ENCODE measurements at places on chromosomes 7 and 10. TPM values are rescaled to one million over a fixed set of nuclear protein-coding genes. Genes with fewer than 3 reads are reported as not detected.
A peak's percentile ranks its signal among the peaks of the same experiment; 100 is the strongest.

Gene GIMAP1
- 97.6 TPM for total RNA-seq

GRCh38 chr7:3206771-3207191 is 94.3 kb upstream of the SDK1 start:
- no peak for DNase-seq

GRCh38 chr10:50595785-50596184 is 28.0 kb downstream of the SGMS1 start:
- no peak for DNase-seq

DNA sequence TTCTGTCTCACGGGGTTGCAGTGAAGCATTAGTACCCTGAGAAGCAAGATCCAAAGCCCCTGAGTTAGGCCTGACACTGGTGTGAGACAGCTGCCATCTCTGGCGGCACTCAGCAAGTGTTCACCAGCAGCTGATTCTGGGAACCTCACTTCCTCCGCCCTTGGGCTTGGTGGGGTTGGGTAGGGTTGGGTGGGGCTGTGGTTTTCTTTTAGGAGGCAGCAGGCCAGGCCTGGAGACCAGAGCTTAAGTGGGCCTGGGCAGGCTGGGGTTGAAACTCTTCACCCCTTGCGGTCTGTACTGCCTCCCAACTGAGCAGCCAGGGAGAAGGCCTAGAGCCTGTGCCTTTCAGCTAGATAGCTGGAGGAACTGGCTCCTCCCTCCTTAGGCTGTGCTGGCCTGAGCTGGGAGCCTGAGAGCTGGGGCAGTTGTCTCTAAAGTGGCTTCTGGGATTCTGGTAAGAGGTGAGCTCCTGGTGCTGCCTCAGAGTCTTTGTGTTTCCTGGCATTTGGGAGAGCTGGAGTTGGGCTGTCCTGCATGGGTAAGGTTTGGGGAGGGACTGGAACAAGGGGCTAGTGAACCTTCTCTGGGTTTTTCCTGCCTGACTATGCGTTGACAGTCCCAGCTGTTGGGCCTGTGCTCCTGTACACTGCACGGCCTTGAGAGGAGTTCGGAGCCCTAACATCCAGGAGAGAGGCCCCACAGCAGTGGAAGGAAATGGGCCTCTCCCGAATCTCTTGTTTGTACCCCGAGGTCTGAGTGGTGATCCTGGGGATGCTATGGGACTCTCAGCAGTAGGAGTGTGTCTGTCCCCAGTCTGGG is 5.1 kb downstream of the TSPAN14 start:
- DNase-seq = peak; percentile 83

DNA sequence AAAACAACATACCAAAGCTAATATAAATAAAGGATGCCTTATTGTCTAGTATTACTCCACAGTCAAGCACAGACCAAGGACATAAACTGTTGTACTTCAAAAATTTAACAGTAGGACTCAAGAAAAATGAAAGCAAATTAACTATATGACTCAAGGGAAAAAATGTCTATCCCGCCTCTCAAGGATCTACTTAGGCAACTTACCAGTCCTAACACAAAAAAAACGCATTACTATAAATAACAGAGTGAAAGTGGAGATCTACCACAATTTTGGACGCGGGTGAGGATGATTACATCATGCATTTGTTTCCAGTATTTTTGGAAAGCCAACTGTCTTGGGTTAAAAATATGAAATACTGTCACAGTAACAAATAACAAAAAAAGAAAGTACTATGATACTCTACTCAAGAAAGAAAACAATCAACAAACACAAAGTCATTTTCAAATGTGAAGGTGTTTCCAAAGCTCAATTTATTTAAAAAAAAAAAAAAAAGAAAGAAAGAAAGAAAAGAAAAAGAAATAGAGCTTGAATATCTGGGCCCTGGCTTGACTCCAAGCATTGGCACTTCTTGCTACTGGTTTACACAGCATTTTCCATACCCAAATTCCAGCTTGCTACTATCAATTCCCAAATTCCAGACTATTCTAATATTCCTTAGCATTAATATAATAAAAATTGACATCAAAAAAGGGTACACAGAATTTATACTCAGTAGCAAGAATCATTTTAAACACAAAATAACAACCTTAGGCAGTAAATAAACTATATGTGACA is 99.4 kb downstream of the RSU1 start:
- DNase-seq = no peak

Gene SLC13A4
- not detected for total RNA-seq

DNA sequence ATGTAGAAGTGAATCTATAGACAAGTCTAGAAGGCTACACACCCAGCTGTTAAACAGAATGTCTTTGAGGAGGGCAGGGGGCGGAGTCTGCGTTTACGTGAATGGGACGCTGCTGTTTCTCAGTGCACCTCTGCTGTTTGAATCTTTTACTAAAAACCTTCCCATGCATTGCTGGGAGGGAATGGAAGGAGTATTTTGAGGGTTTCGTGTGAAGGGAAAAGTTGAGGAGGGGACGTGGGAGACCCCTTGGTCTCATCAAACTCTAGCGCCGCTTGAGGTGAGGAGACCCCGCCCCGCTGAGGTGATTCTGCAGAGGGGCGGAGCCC is 492 bp upstream of the VCL start:
- no peak for DNase-seq

DNA sequence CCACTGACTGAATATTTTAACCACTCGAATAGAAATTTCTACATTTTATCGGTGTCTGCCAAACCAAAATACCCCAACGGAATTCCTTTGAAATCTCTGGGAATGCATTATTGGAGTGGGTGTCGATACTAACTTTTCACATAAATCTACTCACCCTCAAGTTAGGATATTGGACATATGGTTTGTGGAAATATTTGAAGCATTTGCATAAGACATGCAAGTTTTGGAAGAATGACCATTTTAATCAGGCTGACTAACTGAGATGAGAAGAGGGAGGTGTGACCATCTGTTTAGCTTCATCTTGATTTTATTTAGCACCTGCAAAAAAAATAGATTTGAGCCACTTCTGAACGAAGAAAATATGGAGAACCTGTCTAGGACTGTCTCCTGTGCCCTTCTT is 61.2 kb downstream of the KLF6 start:
- DNase-seq = no peak

DNA sequence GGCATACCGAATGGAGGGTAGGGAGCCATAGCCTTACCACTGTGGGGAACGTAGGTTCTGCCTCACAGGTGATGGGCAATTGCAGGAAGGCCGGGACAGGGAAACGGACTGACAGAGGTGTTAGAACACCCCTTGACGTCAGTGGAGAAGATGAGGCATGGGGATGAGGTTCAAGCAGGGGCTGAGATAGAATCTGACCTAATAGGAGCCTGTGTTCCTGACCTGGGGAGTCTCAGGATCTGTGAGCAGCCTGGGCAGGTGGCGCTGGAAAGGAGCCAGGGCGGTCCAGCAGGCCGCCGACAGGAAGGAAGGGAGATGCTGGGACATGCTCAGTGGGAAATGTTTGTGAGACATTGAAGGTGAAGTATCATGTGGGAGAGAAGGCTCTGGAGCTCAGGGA is 109.4 kb downstream of the WDFY4 start:
- no peak for DNase-seq

GRCh38 chr7:156886020-156886795 is 6.8 kb downstream of the LMBR1 start:
- DNase-seq = no peak

- no peak for DNase-seq
Observed at GRCh38 chr7:75650062-75650461, 88.7 kb downstream of the HIP1 start.

GRCh38 chr10:121053151-121053550 is 202.0 kb downstream of the WDR11 start:
- DNase-seq = no peak

DNA sequence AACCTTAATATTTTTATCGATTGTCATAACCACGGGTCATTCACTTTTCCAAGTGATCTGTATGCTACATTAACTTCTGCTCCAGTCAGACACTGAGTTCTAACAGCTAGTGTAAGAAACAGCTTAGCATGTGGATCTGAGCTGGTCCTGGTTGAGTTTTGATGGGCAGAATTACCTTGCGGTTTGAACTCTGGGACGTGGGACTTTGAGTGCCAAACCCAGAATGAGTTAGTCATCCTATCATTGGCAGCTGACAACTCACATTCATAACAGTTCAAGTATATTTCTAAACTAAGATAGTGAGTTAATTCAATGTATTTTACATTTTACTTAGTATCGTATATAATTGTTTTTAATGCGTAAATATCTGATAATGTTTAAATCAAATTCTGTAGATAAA is 43.2 kb downstream of the C7orf33 start:
- no peak for DNase-seq

Gene HTR7
- not detected for total RNA-seq

Gene PKD2L1
- not detected for total RNA-seq

DNA sequence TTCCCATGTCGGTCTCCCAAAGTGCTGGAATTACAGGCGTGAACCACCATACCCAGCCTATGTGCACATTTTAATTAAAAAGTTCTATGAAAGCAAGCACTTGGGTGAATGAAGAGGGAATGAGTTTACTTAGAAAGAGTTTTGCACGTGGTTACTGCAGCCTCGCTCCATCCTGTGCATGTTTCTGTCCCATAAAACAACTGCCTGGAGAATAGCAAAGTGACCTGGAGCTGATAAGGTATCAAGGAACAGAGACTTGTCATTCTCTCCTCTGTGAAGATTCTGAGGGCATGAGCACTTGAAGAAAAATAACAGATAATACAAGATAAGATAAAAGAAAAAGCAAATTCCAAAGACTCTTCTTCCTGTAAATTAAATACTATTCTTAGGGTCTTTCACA is 112.2 kb upstream of the JCAD start:
- no peak for DNase-seq

Gene SFRP4
- total RNA-seq = not detected

Gene SFTPA1
- total RNA-seq = not detected

GRCh38 chr10:15445006-15445390 is 73.9 kb upstream of the FAM171A1 start:
- DNase-seq = no peak

DNA sequence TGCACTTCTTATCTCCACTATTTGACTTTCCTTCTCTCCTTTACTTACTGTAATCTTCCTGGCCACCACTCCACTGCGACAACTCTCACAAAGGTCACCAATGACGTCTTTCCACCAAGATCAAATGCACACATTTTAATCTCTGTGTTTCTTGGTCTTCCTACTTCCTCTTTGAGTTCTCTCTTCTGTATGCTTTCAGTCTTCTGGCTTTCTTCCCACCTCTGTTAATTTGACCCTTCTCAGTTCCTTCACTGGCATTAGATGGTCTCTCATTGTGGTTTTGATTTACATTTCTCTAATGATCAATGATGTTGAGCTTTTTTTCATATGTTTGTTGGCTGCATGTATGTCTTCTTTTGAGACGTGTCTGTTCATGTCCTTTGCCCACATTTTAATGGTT is 31.9 kb downstream of the FAM107B start:
- DNase-seq = no peak

DNA sequence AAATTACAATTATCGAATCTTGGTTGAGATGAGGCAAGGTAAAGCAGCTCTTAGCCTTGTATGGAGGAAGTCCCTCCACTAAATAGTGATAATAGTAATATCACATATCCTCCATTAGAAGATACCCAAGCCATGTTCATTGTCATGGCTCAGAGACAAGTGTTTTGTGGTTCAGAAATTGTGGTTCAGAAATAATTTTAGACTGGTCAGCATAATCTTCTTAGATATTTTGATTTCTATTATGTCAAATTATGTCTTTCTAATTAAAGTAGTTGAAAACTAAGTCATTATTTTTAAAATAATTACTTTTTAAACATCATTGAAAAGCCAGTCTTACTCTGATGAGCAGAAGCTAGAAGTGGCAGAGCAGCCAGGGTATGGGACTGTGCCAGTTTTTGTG is 507.7 kb downstream of the HTR7 start:
- no peak for DNase-seq

DNA sequence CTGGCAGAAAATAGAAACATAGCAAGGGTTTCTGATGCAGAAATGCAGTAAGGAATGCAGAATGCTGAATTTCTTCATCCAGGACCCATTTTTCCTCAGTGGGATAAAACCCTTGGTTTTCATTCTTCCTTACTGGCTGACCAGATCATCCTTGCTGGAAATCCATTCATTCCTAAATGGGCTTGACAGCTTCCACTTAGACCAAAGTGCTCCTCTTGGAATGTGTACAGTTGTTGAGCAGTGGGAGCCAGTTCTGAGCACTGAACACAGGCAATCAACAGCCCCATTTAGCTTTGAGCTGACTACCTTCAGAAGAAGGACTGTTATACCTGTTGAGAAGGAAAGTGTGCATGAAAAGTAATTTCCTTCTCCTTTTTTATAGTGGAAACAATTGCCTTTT is 232.1 kb downstream of the SORCS3 start:
- no peak for DNase-seq

- no peak for DNase-seq
Observed at GRCh38 chr7:55144333-55145317, 125.8 kb downstream of the EGFR start.

Gene SAP25
- total RNA-seq = 126 TPM

GRCh38 chr10:59847888-59848287 is 58.5 kb downstream of the CCDC6 start:
- no peak for DNase-seq

DNA sequence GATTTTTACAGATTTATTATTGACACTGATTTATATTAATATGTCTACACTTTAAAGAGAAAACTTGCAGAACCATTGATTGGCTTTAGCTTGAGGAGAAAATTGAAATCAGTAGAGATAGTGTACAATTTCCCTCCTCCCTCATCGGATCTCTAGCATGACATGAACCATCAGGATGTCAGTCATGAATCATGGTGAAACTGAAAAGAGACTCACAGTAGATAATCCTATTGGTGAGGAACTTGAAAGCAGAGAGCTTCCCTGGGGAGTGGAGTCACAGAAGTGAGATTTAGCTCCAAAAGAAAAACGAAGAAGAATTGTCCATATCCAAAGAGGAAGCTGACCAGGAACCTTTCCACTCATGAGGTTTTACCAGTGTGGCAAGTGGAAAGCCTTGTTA is 346.8 kb downstream of the ABCA13 start:
- DNase-seq = no peak

GRCh38 chr7:122344303-122344620 is 39.7 kb upstream of the FEZF1 start:
- no peak for DNase-seq

Gene PGAM1
- total RNA-seq = 102 TPM

GRCh38 chr7:95440394-95441038 is 5.7 kb upstream of the PON2 start:
- no peak for DNase-seq

GRCh38 chr7:6406121-6406520 is 41.6 kb downstream of the DAGLB start:
- no peak for DNase-seq

DNA sequence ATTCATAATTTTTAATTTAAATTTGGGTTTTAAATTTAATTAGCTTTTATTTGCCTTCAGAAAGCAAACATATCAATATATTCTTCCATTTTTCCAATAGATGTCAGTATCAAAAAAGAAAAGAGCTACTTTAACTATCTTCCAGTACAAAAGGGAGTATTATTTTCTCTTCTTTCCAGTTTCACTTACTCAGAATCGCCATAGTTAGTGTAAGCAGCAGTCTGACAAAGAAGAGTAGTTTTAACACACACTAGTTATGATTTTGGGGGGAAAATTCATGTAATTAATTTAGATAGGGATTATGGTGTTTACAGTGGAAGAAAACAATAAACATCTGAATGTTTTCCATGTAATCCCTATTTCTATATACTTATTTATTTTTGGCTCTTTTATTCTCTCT is 272.6 kb upstream of the DGKB start:
- DNase-seq = no peak

GRCh38 chr7:150400008-150400787 is 21.1 kb downstream of the ZNF775 start:
- no peak for DNase-seq

Gene KCNH2
- total RNA-seq = 2.6 TPM

Gene TPST1
- total RNA-seq = 1.2 TPM
